ENCODE measurements at places on chromosomes 6 and 20.

- no peak for DNase-seq
Measured at GRCh38 chr20:37223053-37223452, 38.6 kb downstream of the GHRH start.

DNA sequence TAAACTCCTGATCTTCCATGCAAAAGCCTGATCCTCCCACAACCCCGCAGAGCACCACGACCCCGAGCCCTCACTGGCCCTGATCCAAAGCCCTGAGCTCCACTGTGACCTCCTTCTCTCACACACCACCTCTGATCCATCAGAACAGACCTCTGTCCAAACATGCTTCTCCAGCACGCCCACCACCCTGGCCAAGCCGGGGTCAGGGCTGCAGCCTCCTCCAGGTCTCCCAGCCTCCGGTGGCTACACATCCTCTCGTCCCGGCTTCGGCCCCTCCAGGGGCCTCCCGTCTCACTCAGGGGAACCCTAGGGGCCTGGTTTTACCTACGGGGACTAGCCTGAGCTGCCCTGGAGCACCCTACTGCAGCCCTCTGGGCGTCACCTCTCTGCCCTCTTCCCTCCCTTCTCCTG lies 49.1 kb downstream of the FOXF2 start:
- no peak for DNase-seq

- DNase-seq, result no peak
Measured at GRCh38 chr20:38128691-38129090, 36.4 kb downstream of the TGM2 start.

DNA sequence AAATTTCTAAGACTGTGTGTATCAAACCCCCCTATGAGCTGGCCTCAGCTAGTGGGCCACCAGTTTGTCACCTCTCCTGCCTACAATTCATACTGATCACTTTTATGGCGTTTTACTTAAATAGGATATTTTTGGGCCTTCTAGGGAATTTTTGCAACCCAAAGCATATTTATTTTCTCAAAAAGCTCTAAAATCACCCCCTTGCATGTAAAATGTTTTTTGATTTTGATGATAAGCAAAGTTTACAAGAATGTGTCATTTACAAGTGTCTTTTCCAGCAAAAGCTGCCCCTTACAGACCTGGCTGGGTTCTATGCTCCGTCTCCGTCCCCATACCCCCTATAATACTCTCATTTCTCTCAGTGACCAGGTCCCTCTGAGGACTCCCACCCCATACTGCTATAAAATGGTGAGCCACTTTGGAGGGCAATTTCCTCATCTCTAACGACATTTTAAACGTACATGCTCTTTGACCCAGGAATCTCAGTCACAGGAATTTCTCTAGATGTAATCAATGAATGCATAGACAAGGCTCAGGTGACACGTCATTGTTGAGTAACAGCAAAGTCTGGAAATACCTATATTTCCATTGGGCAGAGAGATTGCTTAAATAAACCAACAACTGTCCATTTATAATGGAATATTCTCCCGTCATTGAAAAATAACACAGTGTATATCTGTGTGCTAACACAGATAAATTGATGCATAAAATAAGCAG lies 13.9 kb upstream of the OCSTAMP start:
- DNase-seq, result no peak

DNA sequence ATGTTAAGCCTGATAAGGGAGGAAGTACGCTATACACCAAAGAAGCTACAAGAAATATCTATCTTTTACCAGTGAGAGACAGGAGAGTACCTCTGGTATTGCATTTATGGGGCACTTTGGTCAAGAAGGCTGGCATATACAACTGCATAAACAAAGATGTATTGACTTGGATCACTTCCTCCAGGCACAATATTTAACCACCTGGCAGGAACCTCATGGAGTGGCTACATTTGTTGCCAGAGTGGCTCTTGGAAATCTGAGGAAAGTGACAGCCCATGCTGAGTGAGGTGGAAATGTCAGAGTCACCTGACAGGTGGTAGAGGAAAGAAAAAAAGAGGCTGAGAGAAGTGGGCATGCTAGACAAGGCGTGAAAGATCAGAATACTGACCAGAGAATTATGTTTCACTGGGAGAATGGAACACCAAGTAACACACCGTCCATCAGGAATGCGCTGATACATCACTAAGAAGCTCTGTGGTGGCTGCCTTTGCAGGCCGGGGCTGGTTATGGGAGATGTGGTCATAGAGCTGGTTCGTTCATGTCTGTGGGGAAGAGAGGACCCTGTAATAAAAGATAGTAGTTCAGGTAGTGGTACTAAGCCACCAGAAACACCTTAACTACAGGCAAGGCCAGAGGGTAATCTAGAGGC lies 61.4 kb upstream of the UFL1 start:
- no peak for DNase-seq

- DNase-seq, result no peak
Measured at GRCh38 chr6:113464536-113464935, 392.6 kb upstream of the MARCKS start.

DNA sequence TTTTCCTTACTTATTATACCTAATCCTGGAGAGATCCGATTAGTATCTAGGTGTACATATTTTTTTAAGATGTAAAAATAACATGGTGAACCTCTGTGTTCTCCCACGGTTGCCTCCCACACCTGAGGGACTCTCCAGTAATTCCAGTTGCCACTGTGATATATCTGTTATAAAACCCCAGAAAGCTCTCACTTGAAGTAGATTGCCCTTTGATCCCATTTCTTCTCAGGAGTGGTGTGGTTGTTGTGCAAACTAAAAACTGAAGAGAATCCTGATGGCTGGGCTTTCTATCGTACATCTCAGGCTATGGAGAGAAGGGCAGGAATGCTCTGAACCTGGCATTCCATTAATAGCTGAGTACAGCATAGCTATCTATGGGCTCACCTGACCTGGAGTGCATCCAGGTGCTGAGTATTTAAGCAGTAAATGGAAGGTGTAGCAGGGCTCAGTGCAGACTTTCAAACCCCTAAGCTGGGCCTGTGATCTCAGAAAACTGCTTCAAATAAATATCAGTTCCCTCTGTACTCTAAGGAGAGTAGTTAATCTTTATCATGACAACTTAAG lies 41.0 kb downstream of the VGLL2 start:
- DNase-seq, result no peak

DNA sequence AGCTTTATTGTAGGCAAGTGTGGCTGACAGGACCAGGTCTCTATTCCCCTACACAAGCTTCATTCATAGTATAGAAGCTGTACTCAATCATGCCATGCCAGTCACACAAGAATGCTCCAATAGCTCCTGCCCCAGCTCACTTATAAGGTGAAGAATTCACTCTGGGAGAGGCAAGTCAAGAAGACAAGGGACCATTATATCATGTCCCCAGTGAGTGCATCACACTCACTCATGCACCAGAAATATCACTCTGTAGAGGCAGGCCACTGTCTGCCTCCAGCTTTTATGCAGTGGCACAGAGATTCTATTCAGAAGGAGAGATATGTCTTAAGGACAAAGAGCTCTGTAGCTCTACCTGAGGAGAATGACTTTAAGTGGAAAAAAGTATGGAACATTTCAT lies 263.2 kb downstream of the GJA1 start:
- DNase-seq, result no peak

DNA sequence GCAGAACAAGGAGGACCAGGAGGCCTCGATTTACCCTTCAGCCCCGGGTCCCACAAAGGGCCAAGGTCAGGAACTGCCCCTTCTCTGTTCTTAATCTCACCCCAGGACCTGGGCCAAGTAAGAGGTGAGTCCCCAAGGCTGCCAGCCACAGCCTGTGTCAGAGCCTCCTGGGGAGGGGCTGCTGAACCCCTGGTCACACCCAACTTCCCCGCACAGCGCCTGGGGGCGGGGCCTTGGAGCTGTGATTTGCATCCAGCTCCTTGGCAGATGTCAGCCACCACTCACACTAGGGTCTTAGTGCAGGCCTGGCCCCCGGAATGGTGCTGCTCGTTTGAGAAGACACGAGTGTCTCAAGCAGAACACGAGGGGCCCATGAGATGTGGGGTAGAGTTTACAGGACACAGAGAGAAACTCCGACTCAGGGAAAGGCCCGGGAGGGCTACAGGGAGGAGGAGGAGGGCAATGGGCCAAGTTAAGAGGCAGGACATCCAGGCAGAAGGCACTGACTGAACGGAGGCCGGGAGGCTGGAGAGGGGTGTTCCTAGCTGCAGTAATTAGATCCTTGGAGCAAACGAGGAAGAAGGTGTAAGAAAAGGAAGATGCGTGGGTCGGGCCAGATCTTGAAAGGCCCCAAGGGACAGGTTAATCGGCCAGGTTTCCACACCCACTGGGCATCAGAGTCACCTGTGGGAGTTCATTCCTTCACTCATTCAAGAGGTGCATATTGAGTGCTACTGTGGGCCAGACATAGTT lies 26.9 kb downstream of the ZBP1 start:
- DNase-seq, result no peak

- no peak for DNase-seq
Measured at GRCh38 chr20:49742948-49743347, 29.3 kb upstream of the B4GALT5 start.

GRCh38 chr6:162262466-162263196 lies 464.9 kb downstream of the PRKN start:
- no peak for DNase-seq

GRCh38 chr20:17679941-17680835 lies 1.9 kb downstream of the RRBP1 start:
- DNase-seq, result no peak

- no peak for DNase-seq
Measured at GRCh38 chr6:5459346-5459745, 198.0 kb downstream of the FARS2 start.

DNA sequence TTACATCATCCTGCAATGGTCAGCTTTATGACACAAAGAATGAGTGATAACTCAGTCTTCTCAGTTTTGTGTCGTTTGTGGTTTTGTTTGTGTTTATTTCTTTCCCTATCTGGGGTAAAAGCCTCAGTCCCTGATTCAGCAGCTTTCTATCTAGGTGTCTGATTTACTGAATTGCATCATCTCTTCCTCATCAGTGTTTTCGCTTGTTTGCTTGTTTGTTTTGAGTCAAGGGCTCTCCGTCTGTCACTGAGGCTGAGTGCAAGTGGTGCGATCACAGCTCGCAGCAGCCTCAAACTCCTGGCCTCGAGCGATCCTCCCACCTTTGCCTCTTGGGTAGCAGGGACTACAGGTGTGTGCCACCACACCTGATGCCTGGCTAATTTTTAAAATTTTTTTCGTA lies 548.9 kb downstream of the PRKN start:
- DNase-seq, result no peak

DNA sequence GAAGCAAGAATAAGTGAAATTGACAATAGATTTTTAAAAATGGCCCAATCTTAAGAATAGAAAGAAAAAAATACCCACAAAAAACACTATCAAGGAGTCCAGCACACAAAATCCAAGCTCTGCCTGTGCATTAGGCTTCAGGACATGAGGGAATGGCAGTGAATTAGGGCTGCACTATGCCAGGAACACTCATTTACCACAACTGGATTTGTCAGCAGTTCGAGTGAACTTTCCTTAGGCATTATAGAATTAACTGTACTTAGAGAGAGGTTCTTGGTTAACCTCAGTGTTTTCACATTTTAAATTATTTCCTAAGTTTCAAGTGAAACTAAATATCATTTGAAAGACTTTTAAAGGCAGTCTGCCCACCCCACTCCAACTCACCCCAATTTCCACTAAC lies 34.8 kb downstream of the SLC22A3 start:
- DNase-seq, result no peak

- DNase-seq, result no peak
Measured at GRCh38 chr20:17676378-17676759, 5.7 kb downstream of the RRBP1 start.

DNA sequence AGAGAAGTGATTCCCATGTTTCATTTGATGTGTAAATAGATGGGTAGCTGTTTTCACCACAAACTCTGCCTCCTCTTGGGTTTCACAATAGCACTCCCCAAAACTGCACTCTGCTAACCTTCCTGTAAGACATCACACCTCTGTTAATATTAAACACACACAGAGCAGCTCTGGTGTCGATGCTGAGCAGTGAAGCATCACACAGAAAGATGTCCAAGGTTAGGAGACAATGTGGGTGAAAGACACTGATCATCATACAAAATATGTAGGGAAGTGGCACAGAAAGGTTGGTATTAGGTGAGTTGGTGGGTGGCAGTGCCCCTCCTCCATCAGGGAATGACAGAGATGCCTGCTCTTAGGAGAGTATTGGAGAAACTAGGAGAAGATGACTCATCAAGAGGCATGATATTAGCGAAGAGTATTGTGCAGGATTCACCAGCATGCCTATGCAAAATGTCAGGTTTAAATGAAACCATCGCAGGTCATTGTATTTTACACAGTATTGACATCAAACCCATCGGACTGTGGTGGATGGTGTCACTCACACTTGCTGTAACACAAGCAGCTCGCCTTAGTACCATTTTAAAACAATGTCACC lies 199.7 kb downstream of the TBXT start:
- DNase-seq, result no peak

DNA sequence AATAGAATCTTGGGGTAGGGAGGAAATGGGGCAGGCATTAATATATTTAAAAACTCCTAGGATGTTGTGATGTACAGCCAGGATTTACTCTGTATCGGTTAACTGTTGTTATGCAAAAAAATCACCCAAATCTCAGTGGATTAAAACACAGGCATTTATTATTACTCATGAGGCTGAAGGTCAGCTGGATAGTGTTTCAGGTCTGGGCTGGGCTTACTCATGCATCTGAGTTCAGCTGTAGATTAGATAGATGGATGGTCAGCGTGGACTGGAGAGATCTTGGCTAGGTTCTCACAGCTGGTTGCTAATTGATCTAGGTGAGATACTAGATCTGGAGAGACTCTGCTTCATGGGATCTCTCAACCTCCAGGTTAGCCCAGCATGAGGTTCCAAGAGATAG lies 131.4 kb downstream of the BTBD3 start:
- DNase-seq, result no peak

DNA sequence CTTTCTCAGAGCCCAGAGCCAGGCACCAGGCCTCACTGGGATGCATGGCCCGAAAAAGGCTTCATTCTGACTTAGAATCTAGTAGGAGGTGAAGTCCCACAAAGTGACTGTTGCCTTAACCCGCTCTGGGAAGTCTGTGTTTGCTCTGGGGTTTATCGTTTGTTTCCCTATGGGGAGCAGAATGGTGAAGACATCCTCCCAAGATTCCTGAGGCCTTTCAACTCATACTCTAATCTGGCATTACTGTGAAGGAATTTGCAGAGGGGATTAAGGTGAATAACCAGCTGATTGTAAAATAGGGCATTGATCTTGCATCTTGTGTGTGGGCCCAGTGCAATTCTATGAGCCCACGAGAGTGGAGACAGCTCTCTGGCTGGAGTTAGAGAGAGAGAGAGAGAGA lies 67.8 kb downstream of the CDH26 start:
- DNase-seq, result no peak

DNA sequence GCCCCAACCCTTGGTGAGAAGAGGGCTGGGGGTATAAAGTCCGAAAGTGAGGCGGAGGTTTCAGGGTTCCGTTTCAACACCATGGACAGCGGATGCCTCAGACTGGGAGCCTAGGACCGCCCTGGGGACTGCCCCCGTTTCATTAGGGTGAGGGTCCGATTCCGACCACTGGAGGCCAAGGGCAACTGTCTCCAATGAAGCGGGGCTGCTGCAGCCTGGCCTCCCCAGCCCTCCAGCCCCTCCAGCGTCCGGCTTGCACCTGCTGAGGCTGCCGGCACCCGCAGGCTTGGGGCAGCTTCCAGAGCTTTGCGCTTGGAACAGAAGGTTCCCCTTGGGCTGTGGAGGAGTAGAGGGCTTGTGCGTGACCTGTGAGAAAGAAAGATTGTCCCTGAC lies 39.9 kb downstream of the YTHDF1 start:
- no peak for DNase-seq

All from activated naive CD4-positive, alpha-beta T cell treated with anti-CD3 and anti-CD28 coated beads, Interleukin-2, amount 50 U/mL, for 16 hours (primary cell).